Cortex of kidney (tissue), 1 donor: ENCODE measurements at places on chromosomes 7 and 10.

DNA sequence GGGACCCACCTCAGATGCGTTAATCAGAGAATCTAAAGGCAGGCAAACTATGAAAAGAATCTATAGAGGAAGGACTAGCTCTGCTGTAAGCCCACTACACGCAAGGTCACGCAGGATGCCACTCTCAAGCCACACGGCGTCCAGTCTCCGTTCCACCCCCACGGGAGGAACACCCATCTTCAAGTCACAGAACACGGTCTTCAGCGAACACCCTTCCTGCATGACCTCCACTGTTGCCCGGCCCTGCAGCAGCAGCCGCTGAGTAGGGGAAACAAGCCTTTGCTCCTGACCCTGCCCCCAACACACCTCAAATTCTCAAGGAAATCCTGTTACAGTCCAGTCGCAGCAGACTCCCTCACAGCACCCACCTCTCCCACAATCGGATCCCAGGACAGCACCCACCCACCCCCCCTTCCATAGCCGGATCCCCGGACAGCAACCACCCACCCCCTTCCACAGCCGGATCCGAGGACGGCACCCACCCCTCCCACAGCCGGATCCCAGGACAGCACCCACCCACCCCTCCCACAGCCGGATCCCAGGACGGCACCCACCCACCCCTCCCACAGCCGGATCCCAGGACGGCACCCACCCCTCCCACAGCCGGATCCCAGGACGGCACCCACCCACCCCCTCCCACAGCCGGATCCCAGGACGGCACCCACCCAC is 133.7 kb downstream of the DIP2C start:
- no peak for DNase-seq

DNA sequence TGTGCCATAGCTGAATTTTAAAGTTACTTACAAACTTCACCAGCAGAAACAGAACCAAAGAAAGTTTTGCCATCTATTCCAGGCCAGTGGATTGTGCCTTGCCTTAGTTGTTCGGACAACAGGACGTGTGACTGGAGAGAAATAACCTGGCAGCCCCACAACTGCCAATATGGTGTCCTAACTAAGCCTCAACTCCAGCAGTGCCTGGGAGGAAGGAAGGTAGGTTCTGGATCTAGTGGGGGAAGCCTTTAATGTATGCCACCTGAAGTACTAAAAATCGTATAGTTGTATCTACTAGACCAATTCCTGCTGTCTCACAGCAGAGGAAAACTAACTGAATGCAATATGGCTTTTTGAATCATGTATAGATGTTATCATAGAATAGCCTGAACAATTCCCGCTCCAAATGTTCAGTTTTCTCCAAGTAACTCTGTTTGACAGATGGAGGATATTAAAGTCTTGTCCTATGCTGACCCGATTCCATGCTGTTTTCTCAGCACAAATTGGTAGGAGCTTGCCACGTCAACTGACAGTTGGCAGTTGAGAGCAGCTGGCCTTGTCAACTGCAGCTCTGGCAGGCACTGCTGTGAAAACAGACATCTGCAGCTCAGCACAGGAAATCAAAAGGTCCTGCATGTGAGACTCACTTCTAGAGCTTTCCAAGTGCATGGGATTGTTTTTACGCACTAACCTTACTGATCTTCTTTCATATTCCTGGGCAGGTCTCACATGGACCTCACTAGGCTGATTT is 84.5 kb upstream of the WNT16 start:
- DNase-seq, result no peak

DNA sequence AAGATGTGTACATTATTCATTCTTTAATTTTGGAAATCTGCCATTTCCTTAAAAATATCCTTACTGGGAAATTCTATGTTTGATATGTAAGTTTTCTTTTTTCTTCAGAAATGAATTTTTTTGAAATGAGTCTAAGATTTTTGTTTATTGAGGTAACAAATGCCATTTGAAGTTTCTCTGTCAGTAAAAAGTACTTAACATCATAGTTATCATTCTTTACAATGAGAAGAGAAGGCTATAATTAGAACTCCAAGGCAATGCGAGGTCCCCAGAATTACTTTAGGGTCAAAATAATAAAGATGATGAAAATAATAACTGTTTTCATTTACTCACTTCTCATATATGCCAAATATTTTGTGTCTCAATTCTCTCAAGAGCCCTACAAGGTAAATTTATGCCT is 37.0 kb upstream of the RHOBTB1 start:
- no peak for DNase-seq

DNA sequence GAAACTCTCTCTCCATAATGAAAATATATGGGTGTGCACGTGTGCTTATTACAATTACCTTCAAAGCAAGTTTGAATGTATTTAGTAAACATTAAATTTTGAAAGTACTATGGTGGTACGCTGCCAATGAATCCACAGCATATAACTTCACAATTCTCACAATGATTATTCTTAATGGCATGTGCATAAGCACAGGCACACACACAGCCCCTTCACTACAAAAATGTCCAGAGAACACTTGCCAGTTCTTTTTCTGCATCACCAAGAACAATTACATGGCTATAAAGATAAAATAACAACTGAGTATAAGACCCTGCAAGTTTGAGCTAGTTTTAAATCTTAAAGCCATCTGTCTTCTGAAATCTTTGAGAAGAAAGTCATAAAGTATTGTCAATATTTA is 22.2 kb downstream of the SGCE start:
- DNase-seq, result no peak

DNA sequence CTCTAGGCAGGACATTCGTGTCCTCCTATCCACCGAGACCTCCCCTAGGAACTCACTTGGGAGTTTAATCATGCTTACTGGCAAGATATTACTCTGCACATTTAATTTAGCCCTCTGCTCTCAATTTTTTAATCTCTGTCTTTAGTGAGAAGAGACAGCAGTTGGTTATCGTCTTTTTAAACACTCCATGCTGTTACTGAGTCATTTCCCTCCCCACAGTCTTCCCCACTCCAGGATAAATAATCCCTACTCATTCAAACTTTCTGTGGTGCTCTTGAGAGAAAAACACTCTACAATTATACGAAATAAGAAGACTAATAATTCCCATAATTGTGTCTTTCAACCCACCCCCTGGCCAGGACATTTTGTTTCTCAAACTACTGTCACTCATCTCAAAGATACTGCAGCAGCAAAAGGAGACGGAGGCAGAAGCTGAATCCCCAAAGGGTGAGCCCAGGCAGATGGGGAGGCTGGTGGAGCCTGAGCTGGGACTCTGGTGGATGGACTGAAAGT is 84.2 kb downstream of the ANK3 start:
- no peak for DNase-seq

DNA sequence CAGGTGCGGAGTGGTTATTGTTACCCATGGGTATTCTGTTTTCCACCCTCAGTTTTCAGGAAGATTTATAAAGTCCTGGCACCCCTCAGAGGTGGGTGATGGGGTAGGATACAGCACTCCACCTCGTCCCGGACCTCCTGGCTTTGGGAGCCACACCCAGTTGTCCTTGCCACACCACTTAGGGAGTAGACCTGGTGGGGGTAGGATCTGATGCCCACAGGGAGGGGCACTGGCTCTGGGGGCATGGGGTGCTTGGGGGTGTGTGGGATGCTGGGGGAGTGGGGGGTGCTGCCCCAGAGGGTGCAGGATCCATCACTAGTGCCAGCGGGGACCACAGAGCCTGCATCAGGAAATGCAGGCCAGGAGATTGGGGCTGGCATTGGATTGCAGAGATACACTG is 4.5 kb downstream of the ZNF511 start:
- no peak for DNase-seq

GRCh38 chr7:272631-273030 is 17.3 kb upstream of the FOXL3 start:
- DNase-seq, result no peak

DNA sequence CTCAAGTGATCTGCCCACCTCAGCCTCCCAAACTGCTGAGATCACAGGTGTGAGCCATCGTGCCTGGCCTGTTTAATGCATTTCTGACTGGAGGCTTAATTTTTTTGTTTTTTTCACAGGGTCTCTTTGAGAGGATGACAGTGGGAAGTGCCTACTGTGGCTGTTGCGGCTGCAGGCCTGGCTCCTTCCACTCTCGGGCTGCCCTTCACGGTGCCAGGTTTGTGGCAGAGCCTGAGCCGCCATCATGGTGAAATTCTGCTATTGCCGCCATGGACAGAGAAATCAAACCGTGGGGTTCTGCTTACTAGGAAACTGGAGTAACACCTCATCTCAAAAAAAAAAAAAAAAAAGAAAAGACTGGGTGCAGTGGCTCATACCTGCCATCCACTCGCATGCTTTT is 142.7 kb downstream of the CAMK1D start:
- DNase-seq, result no peak

- DNase-seq, result no peak
Measured at GRCh38 chr10:1872151-1872726, 134.9 kb upstream of the ADARB2 start.

DNA sequence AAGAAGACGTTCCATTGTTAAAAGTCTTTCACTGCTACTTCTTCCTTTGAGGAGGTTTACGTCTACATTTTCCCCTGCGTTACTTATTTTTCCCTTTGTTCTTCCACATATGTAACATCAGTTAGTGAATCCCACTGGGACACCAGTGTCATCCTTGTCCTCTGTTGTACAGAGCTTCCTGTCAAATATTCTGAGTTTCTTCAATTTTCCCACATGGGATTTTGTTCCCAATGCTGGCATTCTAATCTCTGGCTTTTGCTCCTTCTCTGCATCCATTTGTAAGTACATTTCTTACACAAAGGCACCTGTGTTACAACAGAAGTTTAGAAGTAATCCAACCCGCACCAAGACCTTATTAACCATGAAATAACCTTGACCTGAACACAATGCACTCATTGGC is 627.4 kb upstream of the PFKP start:
- DNase-seq, result no peak

DNA sequence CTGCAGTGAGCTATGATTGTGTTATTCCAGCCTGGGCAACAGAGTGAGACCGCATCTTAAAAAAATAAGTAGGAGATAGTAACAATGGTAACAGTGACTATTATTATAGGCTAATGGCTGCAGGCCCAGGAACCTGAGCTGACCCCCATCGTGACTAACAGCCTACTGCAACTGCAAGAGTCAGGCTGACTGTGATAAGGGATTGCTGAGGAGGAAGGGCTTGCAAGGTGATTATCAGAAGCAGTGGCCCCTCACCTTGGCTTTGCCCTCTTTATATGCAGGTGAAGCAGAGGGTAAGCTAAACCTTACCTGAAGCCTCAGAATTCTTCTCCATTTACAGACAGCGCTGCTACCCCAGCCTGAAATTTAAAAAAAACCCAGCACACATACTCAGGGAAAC is 83.9 kb upstream of the SDK1 start:
- DNase-seq, result no peak

- DNase-seq, result no peak
Measured at GRCh38 chr7:37211097-37211880, 237.4 kb downstream of the ELMO1 start.

DNA sequence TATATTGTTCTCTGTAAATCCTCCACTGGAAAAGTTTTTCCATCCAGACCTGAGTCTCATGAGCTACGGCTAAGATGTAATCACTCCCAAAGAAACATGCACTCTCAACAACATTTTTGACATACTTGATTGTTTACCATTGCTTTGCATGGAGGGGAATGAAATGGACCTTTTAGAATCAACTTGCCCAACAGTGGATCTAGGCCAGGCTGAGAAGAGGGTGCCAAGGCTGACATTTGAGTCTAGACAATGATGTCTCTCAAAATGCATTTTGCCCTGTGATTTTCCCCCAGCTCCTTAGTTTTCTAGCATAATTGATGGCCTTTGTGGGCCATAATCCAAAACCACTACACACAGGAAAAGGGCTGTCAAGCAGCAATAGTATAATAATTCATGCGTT is 297.9 kb upstream of the KLF6 start:
- no peak for DNase-seq

GRCh38 chr7:69193061-69193460 is 405.2 kb upstream of the AUTS2 start:
- DNase-seq, result no peak

GRCh38 chr10:130111852-130112180 is 1.2 kb upstream of the C10orf143 start:
- no peak for DNase-seq

GRCh38 chr10:33519130-33519860 is 184.8 kb upstream of the NRP1 start:
- DNase-seq, result no peak

GRCh38 chr10:32953277-32953927 is 4.6 kb downstream of the ITGB1 start:
- DNase-seq, result no peak

- DNase-seq, result no peak
Measured at GRCh38 chr7:7351832-7352231, 169.5 kb downstream of the C1GALT1 start.

GRCh38 chr10:94370501-94370900 is 7.8 kb upstream of the NOC3L start:
- DNase-seq, result no peak
